ENCODE measurements at places on chromosomes 13 and 19.

DNA sequence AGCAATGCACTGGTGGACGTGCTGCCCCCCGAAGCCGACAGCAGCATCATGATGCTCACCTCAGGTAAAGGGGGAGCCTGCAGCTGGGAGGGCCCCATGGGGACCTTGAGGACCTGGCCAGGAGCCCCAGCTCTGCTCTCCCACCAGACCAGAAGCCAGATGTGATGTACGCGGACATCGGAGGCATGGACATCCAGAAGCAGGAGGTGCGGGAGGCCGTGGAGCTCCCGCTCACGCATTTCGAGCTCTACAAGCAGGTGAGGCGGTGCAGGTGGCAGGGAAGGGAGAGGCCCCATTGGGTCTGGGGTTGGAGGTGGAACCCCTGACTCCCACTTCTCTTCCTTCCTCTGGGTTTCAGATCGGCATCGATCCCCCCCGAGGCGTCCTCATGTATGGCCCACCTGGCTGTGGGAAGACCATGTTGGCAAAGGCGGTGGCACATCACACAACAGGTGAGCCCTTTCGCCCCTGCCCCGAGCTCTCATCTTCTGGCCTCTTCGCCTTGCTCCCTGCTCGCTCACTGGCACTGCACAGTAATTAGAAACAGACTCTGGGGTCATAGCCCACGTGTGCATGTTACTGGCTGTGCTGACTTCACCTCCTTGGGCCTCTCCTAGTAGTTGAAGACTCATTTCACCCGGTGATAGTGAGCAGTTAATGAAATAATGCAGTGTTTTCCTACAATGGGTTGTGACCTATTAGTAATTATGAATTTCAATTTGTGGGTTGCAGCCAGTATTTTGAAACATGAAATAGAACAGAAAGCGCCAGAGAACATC lies 3.6 kb downstream of the PSMC4 start:
- DNase-seq: no peak

GRCh38 chr19:2336528-2337328 lies 8.2 kb downstream of the SPPL2B start:
- no peak for DNase-seq

- no peak for DNase-seq
These were observed 30.7 kb downstream of the NFIX start for GRCh38 chr19:13025819-13026456.

DNA sequence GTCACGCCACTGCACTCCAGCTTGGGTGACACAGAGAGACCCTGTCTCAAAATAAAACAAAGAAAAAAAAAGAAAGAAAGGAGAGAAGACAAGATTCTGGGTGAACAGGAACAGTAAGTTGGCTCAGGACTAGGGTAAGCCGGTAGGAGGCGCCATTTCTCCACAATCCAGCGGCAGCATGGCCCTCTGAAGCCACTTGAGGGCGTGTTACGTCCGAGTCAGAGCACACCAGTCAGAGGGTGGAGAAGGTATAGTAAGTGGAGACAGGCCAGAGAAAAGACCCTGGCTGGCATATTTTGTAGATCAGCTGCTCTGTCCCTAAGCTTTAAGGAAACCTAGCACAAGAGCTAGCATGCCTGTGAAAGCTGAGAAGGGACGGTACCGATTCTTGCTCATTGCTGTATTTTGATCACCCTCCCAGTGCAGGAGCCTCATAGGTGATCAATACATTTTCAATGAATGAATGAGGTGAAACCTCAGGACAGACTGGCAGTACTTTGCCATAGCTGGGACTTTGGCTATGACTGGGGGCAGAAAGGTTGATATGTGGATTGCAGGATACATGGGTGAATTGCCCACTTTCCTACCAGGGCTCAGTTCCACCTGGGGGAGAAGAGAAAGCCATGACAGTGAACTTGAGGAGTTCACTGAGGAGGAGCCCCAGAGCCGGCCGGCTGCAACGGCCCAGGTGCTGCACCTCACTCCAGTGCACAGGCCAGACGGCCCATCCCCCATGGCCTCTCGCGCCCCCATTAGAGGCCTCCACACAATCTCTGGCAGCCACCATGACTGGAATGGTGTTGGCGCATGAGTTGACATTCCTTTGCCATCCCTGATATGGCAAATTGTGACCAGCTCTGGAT lies 23.5 kb downstream of the POU2F2 start:
- DNase-seq: peak; percentile 82

DNA sequence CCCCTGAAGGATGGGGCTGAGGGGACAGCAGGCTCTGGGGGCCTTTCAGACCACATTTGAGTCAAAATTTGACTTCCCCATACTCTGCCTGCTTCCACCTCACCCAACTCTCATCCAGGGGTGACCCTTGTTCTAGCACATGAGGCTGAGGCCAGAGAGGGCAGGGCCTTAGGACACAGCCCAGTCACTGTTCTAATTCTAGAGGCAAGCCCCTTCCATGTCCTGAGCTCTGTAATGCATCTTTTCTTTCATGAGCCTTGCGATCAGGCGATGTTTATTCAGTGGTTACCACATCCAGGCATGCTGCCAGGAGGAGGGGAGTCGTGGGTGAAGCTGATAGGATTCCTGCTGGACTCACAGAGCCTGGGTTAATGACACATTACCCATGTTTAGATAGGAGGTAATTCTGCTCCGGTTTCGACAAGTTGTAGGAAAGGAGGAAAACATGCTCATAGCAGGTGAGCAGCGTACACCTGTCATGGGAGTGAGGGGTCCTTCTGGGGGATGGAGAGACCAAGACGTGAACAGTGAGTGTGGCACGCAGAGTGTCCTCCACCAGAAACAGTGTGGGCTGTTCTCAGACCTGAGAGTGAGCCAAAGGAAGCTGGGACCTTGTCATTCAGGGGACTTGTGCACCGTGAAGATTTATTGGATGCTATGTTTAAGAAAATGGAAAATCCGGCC lies 9.3 kb downstream of the RPS9 start:
- DNase-seq: no peak

DNA sequence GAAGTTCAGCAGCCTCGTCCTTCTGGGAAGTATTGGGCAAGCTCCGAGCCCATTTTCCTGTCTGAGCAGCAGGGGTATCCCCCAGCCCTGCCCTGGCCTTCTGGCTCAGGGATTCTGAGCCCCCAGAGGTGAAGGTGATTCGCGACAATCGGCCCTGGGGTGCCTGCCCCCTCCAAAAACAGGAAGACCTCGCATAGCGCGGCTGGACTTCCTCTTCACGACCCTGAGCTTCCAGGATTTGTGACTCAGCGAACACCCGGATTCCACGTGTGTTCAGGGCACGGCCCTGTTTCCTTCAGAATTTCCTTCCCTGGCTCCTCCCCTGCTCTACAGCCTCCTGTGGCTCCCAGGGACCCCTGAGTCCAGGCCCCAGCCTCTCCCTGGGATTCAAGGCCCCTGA lies at the start of gene SEMA6B:
SEMA6B (minus strand) TSS at position 116 of the 400 bp plus-strand sequence. CDS start 1,227 bp downstream, outside the sequence.
- DNase-seq: no peak

DNA sequence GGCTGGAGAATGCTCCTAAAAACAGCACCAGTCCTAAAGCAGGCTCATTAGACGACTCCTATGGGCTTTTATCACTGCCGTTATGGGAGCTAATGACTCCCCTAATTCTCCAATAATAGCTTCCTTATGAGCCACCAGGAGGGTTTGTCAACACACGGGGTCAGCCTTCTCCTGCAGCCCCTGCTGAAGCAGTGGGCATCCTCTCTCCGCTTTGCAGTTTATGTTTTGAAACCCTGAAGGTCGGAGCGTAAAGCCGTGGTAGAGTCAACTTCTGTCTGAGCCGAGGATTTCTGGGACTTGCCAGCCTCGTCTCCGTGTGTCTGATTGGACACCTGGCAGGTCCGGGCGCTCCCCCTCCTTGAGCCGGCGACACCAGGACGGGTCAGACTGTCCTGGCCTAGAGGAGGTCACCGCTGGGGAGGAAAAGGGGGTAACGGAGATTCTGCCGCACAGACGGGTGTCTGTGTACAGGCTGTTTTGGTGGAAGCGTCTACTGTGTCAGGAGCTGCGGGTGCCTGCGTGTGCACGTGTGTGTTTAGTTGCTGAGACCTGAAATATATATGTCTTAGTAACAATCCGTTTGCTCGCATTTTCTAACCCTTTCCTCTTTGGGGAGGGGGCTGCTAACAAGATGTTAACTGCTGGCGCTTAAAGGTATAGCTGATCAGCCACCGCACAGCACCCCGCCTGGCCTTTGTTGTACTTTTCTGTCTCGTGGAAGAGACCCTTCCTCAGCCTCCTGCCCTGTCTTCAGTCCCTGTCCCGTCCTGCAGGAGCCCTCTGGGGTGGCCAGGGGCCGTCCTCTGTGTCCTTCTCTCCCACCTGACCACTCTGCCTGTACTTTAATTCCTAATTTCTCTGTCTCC lies 1.9 kb downstream of the KDM4B start:
- DNase-seq: no peak

GRCh38 chr13:96426167-96426566 lies 336.3 kb downstream of the HS6ST3 start:
- no peak for DNase-seq

- no peak for DNase-seq
These were observed 21.9 kb downstream of the RBM26 start for GRCh38 chr13:79384022-79384610.

- DNase-seq: no peak
These were observed 13.1 kb downstream of the ITM2B start for GRCh38 chr13:48246102-48246501.

GRCh38 chr19:18768046-18768771 lies 22.9 kb downstream of the COMP start:
- no peak for DNase-seq

GRCh38 chr19:39942366-39942730 lies 7.9 kb upstream of the FCGBP start:
- no peak for DNase-seq

- DNase-seq: no peak
These were observed 10.0 kb downstream of the NKPD1 start for GRCh38 chr19:45150751-45151281.

GRCh38 chr13:59459972-59460371 lies 703.8 kb downstream of the DIAPH3 start:
- no peak for DNase-seq

DNA sequence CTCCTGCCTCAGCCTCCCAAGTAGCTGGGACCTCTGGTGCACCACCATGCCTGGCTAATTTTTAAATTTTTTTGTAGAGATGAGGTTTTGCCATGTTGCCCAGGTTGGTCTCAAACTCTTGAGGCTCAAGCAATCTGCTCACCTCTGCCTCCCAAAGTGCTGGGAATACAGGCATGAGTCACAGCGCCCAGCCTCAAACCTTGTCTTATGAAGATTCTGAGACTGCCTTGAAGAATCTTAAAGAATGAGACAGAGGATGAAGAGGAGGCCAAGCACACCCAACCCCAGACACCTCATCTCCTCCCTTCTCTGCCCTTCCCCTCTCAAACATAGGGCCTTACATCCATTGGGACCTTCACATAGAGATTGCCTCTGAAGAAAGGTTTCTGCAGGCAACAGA lies 179.7 kb downstream of the ABCC4 start:
- DNase-seq: no peak

GRCh38 chr13:109271555-109272541 lies 514.5 kb downstream of the IRS2 start:
- DNase-seq: no peak

Measured in stimulated activated CD8-positive, alpha-beta memory T cell treated with anti-CD3 and anti-CD28 coated beads, Interleukin-2, amount 100 ng/mL, for 1 hour (primary cell).